ENCODE measurements at places on chromosomes 5 and 9.

- DNase-seq: peak; percentile 22
- H3K4me1 ChIP-seq: no peaks in the 10 kb centered on the region
- no peaks in the 10 kb centered on the region for H3K27me3 ChIP-seq
- H3K27ac ChIP-seq: no peak overlapping the region
- H3K4me3 ChIP-seq: no peak overlapping the region
Observed at GRCh38 chr5:2688586-2688985, 62.9 kb downstream of the IRX2 start.

- no peaks in the 10 kb centered on the region for H3K4me1 ChIP-seq
- DNase-seq: no peak
- no peak overlapping the region for H3K27ac ChIP-seq
- no peaks in the 10 kb centered on the region for H3K36me3 ChIP-seq
- no peak overlapping the region for H3K4me3 ChIP-seq
Observed at GRCh38 chr9:107827304-107827703, 337.7 kb upstream of the KLF4 start.

DNA sequence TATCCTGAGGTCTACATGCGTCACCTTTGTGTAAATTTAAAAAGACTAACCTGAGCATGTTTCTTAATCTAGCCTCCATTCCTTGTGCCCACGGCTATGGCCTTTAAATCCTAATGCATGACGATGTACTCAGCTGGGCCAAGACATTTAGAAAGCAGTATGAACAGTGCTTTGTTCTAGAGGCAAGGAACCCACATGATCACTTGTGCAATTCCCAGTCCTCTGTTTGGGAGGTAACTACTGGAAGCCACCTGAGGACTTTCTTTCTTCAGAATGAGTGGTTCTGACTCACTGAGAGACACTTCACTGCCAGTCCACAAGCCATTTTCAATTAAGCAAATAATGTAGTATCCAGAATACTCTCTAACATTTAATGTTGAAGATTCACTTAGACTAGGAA lies 181.3 kb downstream of the RAB3C start:
- no peak overlapping the region for H3K27ac ChIP-seq
- no peaks in the 10 kb centered on the region for H3K36me3 ChIP-seq
- H3K4me1 ChIP-seq: peaks cover under 1% of the 10 kb centered on the region
- DNase-seq: no peak

GRCh38 chr9:100505564-100506159 lies 32.7 kb downstream of the TMEFF1 start:
- no peak for DNase-seq
- H3K4me1 ChIP-seq: no peaks in the 10 kb centered on the region
- H3K27me3 ChIP-seq: no peaks in the 10 kb centered on the region
- H3K4me3 ChIP-seq: no peak overlapping the region
- no peaks in the 10 kb centered on the region for H3K36me3 ChIP-seq

- H3K4me1 ChIP-seq: no peaks in the 10 kb centered on the region
- no peaks in the 10 kb centered on the region for H3K27me3 ChIP-seq
- no peaks in the 10 kb centered on the region for H3K36me3 ChIP-seq
- peak overlapping the region; percentile 7 for H3K27ac ChIP-seq
Observed at GRCh38 chr9:8961186-8961851, 1161.7 kb upstream of the DMAC1 start.

DNA sequence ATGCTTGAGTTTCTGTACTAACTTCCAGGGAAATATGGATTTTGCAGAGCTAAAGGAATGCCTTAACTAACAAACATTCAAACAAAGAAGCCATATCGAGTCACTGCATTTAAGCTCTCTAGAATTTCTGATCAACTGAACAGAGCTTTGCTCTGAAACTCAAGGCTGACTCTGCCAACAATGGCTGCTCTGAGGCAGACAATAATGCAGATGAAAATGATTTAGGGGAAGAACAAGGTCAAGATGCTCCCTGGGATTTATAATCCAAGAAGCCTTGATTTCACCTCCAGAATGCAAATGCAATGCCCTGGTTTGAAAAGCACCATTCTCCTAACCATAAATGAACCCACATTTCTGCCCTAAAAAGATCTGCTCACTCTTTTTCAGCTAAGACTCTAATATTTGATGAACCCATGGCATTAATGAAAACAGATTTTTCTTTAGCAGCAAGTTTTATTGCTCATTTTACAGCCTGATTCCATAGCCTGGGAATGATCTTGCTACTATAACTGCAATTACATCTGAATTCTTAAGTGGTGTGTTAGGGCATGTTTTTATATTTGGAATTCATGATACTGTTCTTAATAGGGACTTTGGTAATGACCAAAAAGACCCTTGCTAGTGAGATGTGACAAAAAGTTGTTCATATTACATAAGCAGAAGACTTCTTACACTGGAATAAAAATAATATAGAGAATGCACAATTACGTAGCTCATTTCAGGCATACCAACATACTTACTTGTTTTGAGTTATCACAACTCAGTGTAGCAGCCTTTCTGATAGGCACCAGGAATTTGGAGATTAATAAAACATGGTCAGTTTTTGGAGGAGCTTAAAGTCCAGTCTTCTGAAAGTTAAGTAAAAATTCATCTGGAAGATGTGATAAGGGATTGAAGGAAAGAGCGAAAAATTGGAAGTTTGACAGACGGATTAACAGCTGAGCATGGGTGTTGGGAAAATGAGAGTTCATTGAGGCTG lies 169.4 kb downstream of the TRPM3 start:
- no peaks in the 10 kb centered on the region for H3K27me3 ChIP-seq
- H3K36me3 ChIP-seq: no peaks in the 10 kb centered on the region
- no peaks in the 10 kb centered on the region for H3K4me1 ChIP-seq
- DNase-seq: no peak

- H3K27ac ChIP-seq: no peak overlapping the region
- H3K4me1 ChIP-seq: no peaks in the 10 kb centered on the region
- H3K27me3 ChIP-seq: peaks cover 4% of the 10 kb centered on the region
- H3K36me3 ChIP-seq: no peaks in the 10 kb centered on the region
- DNase-seq: no peak
Observed at GRCh38 chr9:89538871-89539270, 41.0 kb upstream of the SEMA4D start.
